HCEC 1CT (cell line): ENCODE measurements at places on chromosomes 4 and X.

- DNase-seq, result no peak
These were observed 270.1 kb upstream of the AGTR2 start for GRCh38 chrX:115900425-115900824.

- peak; percentile 87 for DNase-seq
These were observed 601 bp upstream of the TCEANC start for GRCh38 chrX:13652287-13652793.

DNA sequence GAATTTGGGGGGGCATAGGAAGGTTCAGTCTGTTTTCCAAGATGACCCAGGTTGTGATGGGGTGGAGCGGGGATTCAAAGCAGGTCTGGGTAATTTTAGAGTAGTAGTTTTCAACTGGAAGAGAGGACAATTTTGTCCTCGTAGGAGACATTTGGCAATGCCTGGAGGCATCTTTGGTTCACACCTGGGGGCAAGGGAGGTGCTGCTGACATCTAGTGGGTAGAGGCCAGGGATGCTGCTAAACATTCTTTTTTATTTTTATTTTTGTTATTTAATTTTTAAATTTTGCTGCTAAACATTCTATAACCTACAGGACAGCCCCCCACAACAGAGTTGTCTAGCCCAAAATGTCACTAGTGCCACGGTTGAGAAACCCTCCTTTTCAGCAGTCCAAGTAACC is 1.9 kb downstream of the RAB9A start:
- DNase-seq, result no peak

GRCh38 chr4:97215409-97215941 is 927.8 kb downstream of the STPG2 start:
- no peak for DNase-seq

DNA sequence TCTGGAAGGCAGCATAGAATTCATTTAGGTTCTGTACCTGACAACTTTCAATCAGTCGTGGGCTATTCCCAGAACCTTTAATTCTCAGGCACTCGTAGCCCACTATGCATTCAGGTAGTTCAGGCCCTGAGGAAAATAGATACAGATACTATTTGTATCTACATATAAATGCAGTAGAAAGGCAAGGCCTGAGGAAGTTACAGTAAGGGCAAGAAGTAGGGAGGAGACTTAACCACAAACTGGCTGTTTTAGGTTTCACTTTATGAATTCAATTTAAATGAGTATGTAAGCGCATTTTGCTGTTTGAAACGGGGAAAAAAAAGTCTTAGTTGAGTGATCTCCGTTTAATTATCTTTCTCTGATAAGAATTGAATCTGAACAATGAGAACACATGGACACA is 529.4 kb upstream of the ATOH1 start:
- no peak for DNase-seq

- DNase-seq, result peak; percentile 5
These were observed 157.1 kb upstream of the CLNK start for GRCh38 chr4:10841697-10842096.

DNA sequence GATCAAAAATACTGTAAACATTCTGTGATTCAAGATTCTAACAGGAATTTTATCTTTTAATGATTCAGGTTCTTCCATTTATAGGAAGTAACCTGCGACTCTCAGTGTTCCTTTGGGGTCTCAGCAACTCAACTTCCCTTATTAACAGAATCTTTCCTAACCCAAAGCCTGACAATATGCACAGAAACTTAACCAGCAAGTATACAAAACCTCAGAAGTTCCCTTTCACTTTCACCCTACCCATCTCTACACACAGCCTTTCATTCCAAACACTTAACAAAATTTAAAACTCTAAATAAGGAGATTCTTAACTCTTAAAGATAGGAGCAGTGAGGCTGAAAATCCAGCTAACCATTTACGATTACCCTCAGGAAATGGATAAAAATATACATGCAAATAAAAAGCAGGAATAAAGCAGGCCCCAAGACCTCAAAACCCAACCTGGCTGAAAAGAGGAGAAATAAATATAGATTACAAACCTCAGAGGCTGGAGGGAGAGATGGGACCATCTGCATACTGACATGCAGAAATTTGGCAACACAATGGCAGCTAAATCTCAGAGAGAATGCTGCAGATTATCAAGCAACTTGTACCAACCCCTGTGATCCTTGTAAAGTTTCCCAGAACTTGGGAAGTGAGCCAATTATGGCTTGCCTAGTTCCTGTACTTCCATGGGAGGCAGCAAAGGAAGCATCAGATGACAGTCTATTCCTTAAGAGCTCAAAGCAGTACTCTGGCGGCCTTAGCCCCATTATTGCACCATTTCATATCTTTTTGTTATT is 101.0 kb downstream of the ATP11C start:
- peak; percentile 75 for DNase-seq

DNA sequence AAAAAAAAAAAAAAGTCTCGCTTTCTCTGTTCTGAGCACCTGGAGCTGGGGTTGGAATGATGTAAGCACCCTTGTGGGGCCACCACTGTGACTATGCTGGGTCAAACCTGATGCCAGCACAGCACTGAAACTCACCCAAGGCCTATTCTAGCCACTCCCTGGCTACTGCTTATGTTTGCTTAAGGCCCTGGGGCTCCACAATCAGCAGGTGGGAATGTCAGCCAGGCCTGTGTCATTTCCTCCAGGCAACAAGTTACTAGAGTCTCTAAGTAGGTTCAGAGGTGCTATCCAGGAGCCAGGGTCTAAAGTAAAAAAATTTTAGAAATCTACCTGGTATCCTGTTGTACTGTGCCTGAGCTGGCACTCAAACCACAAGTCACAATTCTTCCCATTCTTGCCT is 1306.8 kb downstream of the STIM2 start:
- DNase-seq, result no peak

- no peak for DNase-seq
These were observed 73.2 kb upstream of the C1QTNF7 start for GRCh38 chr4:15354371-15355297.

DNA sequence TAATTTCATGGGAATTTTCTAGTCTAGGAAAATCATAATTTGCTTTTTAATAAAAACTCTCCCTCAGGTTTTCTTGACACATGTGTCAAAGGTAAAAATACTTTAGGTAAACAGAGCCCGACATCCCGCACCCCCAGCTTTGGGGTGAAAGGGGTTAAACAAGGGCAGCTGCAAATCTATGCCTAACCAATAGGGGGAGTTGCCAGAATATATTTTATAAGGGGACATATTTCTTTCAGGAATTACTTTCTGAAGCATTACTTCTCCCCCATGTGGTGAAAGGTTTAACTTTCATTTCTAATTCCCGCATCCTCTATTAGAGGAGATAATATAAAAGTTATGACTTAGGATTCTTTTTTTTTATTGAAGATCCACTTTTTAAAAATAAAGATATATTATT is 53.9 kb upstream of the HEPH start:
- no peak for DNase-seq

DNA sequence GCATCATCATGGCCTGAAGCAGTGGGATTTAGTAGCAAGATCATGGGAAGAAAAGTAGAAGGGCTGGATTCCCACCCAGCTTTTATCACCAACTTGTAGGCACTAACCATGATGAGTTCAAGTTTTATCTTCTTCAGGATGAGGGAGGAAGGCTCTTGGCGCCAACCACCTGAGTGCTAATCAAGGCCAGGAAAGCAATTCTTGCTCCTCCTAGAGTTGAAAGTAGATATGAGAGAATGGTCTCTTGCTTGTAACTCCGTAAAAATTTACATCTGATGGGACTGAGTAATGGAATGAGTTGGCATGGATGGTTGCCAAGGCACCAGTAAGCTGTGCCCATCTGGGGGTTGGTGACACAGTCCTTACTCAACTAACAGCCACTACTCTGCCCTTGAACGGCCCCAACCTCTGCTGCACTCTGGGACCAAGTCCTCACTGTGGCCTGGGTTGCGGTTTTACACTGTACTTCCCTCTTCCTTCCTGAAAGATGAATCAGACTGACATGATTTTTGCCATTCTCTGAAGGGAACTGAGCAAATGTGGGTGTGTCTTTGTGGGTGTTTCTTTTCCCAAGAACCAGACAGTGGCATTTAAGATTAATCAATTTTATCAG is 39.4 kb upstream of the NDP start:
- peak; percentile 78 for DNase-seq

DNA sequence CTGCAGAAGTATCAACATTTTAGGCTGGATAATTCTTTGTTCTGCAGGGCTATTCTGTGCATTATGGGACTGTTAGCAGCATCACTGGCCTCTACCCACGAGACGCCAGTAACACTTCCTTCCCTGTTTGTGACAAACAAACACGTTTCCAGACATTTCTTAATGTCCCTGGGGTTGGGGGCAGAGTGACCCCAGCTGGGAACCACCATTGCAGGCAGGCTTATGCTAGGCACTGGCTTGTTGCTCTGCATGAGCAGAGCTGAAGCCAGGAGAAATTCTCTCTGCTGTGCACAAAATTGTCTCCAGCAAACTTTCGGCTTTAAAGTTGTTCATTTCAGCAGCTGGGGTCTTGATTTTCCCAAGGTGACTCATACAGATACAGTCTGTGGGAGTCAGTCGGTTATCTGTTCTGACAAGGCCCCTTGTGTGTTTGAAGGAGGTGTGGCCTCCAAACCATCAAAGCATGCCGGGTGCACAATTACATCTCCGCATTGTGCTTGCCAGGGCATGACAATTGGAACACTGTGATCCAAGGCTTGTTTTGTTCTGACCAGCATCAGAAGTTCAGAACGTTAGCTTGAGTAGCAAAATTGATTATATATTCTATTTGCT is 156.4 kb upstream of the BOD1L1 start:
- no peak for DNase-seq

DNA sequence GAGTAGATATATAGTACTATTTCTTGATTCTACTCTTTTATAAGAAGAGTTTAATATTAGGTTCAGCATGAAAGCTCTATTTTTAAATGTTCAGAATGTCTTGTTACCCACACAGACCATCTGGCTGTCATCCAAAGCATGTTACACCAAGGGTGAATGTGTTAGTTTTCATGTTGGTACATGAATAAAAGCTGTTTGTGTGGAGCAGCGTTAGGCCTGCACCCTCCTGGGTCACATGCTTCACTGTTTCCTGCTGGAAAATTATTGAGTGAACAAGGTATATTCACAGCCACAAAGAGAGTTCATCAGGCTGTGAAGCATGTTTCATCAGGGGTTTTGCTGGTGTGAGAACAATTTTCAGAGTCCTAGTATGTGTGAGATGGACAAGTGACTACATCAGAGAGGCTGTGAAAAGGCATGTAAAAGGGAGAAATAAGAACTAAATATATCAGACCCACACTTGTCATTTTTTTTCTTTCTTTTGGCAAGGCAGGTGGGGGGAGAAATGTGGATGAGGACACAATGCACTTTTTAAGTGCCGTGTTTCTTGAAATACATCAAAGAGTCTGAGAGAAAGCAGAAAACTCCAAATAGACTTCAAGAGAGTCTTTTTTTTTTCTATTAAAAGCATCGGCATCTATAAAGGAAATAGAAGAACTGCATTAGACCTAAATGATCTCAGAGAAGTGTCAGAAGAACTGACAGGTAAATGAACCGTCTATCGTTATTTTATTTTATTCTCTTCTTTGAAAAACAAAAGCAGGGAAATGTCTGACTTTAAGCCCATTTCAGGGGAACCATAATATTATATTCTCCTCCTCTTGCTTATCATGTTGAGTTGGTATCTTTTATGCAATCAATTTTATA is 2429.7 kb downstream of the PCDH7 start:
- DNase-seq, result no peak

DNA sequence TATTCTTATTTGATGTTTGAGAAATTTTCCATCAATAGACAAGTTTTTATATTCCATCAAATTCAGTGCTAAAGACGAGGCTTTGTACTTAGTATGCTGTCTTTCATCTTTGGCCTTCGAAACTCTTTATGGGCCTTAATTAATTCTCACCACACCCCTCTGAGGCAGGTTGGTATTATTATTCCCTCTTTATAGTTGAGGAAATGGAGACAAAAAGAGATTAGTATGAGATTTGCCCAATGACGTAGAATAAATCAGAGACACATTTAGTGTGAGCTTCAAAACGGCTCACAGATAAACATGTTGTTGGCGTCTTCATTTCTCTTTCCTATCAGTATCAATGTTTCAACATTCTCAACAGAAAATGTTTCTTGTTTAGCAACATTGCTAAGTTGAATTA is 35.9 kb upstream of the PTPN13 start:
- DNase-seq, result no peak

DNA sequence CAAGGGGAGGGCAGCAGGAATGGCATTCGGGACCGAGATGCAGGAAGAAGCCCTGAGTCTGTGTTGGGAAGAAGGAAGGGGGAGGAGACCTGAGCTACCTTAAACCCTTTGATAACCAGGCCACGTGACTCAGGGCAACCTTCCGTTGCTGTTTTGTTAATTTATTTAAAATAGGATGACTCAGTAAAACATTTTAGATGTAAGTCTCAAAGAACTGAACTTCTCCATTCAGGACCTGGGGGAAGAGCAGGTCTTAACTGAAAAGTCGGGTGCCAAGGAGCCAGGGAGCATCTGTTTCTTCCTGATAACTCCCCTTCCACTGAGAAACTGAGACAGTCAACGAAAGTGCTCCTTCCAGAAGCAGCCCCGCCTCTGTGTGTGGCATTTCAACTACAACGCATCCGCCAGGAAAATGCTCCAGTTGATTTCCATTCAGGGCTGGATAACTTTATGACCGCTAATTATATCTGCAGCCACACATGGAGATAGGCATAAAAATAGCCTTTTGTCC is 88.0 kb downstream of the IRF2 start:
- no peak for DNase-seq

- DNase-seq, result no peak
These were observed 457.2 kb downstream of the NLGN4X start for GRCh38 chrX:5771441-5771840.

DNA sequence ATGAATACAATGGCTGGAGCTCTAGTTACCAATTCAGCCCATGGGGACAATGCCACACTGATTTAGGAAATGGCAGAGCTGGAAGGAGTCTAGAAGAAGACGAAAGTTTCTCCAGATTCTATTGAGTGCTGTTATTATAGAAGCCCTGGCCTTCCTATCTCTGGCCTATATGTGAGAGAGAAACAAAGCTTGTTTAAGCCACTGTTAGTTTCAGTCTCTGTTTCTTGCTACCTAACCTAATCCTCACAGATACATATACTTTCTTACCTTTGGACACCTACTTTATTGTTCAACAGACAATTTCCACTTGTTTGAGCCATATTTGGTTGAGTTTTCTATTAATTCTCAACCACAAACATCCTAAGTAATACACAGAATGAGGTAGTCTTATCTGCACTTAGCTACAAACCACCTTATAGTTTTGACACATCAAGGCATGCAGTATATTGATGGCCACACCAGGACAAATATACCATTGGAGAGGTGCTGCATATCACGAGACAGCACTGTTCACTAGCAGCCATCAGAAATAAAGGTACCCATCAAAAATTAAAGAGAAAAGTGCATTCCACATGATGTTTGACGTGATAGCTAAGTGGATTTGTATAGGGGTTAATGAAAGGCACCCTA is 190.2 kb downstream of the SMIM20 start:
- no peak for DNase-seq
